ENCODE measurements at places on chromosomes 12 and 14.

GRCh38 chr12:8678661-8679111 is 16.1 kb upstream of the MFAP5 start:
- DNase-seq: no peak

GRCh38 chr14:66101662-66102061 is 384.5 kb upstream of the CCDC196 start:
- no peak for DNase-seq

- DNase-seq: no peak
Measured at GRCh38 chr14:106681568-106681967, 1155.2 kb downstream of the TMEM121 start.

DNA sequence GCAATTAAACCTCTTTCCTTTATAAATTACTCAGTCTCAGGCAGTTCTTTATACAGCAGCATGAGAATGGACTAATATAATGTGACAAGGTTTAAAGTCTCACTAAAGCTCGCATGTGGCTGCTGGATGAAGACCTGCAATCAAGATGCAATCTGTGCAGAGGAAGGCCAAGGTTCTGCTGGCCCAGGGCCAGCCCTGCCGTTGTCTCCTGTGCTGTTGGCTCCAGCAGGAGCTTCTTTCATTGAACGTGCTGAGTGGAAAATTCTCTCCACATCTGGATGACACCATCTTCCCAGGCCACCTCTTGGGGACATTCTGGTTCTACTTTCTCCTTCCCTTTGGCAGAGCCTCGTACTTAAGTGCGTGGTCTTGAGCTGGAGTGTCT is 742.2 kb downstream of the VRK1 start:
- DNase-seq: no peak

- no peak for DNase-seq
Measured at GRCh38 chr14:29166507-29166906, 399.9 kb downstream of the FOXG1 start.
